ENCODE measurements at places on chromosomes 3 and 15.

GRCh38 chr3:114872050-114872449, 275.0 kb downstream of the ZBTB20 start:
- no peak for DNase-seq

- no peak for DNase-seq
Observed at GRCh38 chr3:124995460-124995994, 60.3 kb downstream of the HEG1 start.

GRCh38 chr3:116051040-116051439, 394.2 kb downstream of the LSAMP start:
- no peak for DNase-seq

DNA sequence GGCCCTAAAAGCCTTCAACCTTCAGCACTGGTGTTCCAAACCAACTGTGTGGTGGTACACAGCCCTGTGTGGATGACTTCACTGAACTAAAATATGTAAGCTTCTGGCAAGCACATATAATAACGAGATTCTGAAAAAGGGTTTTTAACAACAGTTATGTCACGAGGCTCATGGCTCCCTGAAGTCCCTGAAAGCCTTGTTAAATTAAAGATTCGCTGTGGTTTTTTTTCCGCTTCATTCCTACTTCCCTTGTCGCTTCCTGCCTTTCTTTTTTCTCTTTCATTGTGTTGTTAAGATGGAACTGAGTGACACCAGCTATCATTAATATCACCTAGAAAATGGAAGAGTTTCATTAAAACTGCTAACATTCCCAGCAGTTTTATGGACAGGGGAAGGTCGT, 3.5 kb downstream of the RORA start:
- no peak for DNase-seq

- no peak for DNase-seq
Observed at GRCh38 chr3:23161308-23161707, 41.8 kb upstream of the UBE2E2 start.

DNA sequence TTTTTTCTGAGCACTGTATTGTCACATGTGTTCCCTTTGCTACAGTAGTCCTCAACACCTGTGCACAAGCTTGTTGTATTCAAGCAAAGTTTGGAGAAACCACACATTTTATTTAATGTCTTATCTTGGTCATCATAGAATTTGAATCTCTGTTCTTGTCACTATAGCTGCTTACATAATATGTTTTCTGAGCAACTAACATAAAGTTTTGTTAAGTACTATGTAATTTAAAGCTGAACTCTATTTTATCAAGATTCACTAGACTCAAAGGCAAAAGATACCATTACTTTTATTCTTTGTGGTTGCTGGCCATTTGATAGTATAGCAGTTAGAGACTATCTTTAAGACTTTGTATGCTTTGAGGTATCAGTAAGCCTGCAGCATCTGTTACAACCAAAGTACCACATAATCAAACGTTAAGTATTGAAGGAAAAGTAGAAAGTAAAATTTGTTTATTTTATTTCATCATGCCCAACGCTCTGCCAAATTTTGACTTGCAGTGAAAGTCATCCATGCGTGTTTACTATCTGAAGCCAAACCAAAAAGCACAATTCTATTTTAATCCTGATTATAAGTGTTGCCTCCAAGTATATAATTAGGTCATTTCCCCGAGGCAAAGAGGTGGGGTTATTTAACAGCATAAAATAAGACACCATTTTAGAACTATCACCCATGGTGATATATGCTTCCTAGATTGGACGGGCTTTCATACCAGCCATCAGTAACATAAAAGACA, 10.3 kb upstream of the ABHD10 start:
- DNase-seq, result no peak

DNA sequence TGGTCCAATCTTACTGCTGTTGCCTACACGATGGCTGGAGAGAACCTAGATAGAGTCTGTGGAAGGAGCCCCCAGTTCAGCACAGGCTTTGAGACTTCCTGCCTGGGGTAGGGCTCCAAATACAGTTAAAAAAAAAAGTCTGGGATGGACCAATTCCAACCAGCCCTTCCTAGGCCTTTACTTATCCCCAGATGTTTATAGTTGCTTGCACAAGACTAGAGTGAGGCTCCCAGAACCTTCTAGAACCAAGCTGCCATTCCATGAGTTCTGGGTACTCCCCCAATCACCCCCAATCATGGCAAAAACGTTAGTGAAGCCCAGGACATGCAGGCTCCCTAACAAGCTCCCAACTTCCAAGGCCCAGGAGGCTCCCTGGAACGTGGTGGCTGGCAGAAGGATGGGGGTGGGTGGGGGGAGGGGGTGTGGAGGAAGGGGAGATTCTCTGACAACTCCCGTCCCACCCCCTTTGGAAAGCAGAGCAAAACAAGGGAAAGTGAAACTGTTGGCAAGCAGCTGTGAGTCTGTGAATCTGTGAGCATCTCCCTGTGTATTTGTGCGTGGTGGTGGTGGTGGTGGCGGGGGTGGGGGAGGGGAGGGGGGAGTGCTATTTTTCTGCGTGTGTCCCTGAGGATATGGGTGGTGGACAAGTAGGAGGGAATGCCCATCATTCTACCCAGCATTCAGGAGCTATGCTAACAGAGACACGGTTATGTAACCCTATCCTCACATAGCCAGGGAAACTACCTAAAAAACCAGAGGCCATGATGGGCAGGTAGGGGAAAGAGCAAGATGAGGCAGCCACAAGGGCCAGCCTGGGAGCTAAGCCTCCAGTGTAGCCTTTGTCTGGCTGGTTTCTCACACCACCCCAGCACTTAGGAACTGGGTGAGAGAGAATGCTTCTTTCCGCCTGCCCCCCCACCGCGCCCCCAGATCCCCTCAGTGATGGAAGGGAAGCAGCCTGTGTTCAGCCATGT, 2.0 kb downstream of the MST1R start:
- no peak for DNase-seq

DNA sequence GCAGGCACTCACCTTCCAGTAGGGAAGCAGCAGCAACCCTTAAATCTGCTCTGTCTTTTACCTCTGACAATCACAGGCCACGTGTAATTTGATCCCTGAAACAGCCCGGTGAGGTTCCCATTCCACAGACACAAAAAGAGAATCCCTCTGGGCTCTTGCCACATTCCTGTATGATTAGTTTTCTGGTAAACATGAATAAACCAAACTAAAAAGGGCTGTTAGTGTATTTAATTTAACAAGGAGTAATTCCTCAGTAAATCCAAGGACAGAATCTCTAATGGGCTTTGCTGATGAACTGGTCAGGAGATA, 186.9 kb downstream of the FAM43A start:
- no peak for DNase-seq

GRCh38 chr15:59657635-59658125, 365 bp upstream of the GTF2A2 start:
- no peak for DNase-seq

DNA sequence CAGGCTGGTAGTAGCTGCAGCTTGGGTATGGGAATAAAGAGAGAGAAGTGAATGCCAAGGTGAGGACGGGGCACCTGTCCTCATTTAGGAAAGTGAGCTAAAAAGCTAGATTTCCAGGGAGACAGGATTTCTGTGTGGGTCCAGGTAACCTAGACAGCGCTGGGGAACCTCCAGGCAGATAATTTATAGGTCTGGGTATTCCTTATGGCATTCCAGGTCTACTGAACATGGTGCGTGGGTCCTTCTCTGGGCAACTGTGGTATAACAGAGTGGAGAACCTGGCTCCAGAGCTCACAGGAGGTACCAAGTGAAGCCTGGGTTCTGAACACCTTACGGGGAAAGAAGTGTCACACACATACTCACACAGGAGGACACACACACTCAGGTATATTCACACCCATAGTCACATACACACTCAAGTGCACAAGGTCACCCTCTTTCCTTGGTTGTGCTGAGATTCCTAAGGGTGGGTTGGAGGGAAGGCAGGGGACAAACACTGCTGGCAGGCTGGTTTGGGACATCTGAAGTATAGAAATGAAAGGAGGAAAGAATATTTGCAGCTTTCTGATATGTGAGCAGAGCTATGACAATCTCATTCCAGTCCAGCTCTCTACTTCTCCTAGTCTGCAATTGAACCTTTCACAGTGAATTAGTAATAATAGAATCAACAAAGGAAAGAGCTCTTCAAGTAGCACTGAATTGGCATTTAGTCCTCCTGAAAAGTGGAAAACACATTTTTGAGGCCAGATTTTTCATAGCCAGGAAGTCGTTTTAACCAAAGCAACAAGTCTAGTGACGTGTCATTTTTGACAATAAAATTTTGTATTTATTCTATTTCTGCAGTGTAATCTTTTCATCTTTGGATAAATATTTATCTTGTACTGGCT, 37.4 kb upstream of the ITGA11 start:
- DNase-seq, result no peak

- DNase-seq, result no peak
Observed at GRCh38 chr15:63872759-63873510, 39.2 kb upstream of the HERC1 start.

GRCh38 chr3:178063461-178063860, 472.8 kb upstream of the KCNMB2 start:
- DNase-seq, result no peak

GRCh38 chr3:16871915-16872842, 12.6 kb upstream of the PLCL2 start:
- DNase-seq, result no peak

DNA sequence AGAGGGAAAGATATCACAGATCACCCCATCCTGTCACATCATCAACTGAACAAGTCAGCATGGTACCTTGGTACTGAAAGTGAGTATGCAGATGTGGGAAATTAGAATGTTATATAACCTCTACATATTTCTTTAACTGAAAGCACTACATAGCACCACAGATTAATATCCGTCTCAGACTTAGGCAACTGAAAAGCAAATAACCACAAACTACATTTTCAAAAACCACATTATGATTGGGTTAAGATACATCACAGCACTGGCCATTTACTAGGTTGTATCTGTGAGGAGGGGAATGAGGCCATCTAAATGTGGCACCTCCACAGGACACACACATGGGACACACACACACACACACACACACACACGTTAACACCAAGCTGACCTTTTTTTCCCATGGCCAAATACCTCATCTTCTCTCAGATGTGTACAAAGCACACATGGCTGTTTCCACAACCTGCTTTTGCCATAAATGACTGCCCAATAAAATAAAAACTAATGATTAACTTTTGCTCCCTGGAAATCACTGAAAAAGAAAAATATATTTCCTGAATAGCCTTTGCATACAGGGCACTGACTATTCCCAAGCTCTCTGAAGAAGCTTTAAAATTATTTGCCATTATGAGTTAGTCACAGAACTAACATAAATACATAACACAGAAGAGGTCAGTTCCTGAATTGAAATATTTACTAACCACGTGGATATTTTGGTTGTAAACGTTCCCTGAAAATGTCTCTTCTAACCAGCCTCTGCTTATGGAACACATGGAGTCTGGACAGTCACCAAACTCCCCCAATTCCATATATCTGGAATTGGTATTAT, 60.1 kb downstream of the SUMF1 start:
- DNase-seq, result no peak

GRCh38 chr3:108021533-108021932, 69.3 kb downstream of the CD47 start:
- DNase-seq, result no peak

DNA sequence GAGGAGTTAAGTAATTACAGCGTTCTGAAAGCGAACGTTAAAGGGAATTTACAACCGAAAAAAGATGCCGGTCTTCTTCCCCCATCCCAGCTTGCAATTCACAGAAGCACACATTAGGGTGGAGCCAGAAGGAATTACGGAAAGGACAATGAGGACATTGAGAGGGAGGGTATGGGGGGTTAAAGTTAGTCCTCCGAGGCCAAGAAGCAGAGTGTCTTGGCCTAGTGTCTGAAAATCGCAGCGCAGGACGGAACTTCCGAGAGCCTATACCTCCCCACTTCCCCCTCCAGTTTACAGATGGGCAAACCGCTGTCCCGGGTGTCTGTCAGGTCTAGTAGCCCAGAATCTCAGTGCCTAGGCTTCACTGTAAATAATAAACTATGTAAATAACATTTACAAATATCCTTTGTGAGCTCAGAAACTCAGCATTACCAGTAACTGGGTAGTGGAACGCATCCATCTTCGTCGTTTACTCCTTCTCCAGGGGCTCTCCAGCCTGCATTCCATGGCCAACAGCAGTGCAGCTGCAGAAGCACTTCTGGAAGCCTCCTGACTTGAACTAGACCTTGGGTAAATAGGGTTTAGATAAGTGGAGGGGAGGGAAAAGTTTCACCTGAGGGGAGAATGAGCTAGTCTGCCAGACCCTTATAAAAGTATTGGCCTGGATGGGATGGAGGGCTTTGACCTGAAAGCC, 922 bp downstream of the ADPRH start:
- DNase-seq, result no peak

DNA sequence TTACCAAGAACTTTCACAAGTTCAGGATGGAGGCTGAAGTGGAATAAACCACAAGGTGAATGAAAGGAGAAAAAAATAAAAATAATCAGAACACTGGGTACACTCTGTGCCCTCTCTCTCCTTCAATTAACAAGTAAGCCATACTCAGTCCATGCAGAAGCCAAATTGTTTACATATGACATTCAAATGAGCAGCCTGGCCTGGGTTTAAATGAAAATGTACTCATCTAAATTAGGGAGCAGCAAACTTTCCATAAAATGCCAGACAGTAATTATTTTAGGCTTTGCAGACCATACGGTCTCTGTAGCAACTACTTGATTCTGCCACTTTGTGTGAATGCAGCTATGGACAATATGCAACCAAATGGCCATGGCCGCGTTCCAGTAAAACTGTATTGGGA, 376.6 kb downstream of the MAGI1 start:
- no peak for DNase-seq

GRCh38 chr15:26804063-26804804, 31.4 kb upstream of the GABRB3 start:
- no peak for DNase-seq

DNA sequence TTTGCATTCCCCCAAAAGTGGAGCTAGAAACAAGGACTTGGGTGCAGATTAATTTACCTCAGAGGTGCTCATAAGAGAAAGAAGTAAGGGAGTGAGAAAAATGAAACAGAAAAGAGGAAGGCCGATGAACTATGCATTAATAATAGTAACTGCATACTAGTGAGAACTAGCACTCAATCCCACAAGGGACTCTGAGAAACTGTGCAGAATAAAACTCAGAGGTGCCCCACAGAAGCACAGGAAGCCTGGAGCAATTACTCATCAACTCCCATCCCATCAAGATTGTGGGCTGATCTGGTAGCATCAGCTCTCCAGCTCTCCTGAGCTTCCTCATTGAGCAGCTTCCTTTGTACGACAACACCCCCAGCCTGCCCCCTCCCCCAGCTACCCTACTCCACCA, 50.8 kb downstream of the CLDN18 start:
- DNase-seq, result no peak

Data from NCI-H1930 (cell line).